CD4-positive, alpha-beta T cell treated with Interferon alpha-2 for 1 hour (primary cell): ENCODE measurements at places on chromosomes 3 and 15.
A peak's percentile ranks its signal among the peaks of the same experiment; 100 is the strongest.

GRCh38 chr3:159765860-159766294, 222.8 kb upstream of the IL12A start:
- no peak for DNase-seq

DNA sequence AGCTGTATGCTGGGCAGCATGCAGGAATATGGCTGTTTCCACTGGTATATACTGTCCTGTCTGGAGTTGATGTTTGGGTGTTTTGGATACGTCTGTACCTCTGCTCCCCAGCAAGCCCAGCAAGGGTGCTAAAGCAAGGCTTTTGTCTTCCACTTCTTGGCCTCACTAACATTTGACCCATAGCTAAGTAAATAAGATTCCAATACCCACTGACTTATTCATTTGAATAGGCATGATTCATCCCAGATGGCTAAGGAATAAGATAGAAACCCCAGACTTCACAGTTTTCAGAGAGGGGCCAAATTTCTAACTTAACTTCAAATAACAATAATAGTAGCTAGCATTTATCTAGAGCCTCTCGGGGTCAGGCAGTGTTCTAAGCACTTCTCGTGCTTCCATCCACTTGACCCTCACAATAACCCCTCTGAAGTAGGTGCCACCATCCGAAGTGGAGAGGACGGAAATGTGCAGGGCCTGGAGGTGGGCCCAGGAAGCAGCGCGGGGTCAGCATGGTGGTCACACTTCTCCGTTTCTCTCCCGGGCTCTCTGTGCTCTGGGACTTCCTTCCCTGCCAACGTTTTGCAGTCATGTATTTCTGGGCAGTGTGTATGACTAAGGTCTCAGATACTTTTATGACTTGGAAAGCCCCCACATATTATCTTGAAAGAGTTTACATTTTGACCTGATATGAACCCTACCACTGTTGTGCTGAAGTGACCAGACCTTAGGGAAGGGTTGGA, 39.3 kb downstream of the LRRK1 start:
- no peak for DNase-seq

GRCh38 chr3:99523431-99524127, 114.8 kb upstream of the COL8A1 start:
- DNase-seq = no peak

GRCh38 chr15:22950256-22950990, 29.7 kb downstream of the CYFIP1 start:
- no peak for DNase-seq

GRCh38 chr3:125608419-125608818, 13.1 kb upstream of the OSBPL11 start:
- DNase-seq = no peak

DNA sequence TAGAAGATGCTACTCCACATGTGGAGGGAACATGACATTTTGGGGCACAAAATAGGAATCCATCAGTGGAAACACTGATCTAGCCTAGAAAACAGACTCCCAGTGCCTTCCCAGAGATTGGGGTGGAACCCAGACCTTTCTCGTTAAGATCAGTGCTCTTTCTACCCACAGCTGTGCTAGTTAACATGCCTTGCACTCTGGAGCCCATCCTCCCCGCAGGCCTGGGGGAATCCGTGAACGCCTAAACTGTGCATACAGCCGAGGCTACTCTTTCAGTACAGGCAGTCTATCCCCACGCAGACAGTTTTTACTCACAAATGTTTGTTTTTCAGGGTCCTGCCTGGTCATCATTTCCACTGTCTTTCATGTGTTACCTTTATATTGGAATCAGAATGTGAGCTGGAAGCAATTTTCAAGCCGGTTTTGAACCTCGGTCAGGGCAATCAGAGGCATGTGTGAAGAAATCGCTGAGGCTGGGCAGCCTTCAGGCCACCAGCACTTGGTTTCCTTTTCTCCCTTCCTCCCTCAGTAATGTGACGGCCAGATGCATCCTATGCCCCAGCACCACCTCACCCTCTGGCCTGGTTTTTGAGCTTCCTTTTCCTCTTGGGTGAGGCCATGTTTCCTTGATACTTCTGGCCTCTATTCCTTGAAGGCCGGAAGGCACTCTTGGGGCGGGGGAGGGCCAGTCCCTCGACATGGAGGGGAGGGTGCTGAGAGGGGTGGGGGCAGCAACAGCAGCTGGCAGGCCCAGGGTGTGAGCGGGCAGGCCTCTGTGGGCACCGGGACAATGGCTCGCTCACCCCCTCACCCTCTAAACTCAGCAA, 123.6 kb upstream of the GALNT15 start:
- DNase-seq = no peak

- no peak for DNase-seq
Observed at GRCh38 chr3:174949523-174949922, 90.4 kb downstream of the NAALADL2 start.

- DNase-seq = peak; percentile 65
Observed at GRCh38 chr15:39756806-39757522, 25.7 kb downstream of the FSIP1 start.

DNA sequence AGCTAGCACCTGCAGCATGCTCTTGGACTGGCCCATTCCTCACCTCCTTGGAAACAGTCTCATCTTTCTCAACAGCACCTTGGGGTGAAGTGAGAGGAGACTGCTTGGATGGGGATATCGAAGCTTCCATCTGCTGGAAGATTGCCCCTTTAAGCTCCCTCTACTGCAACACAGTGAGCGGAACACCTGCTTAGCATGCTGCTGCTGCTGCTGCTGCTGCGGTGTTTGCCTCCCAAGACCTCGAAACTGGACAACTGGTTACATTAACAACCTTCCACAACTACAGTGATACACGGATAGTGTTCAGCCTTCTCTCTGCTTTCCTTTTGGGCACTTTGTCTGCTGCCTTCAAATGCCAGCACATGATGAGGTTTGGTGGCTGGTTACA, 253.9 kb upstream of the LYSMD4 start:
- no peak for DNase-seq

GRCh38 chr3:59406943-59407342, 357.1 kb upstream of the CFAP20DC start:
- DNase-seq = no peak

GRCh38 chr3:26237036-26237682, 385.4 kb upstream of the LRRC3B start:
- no peak for DNase-seq

DNA sequence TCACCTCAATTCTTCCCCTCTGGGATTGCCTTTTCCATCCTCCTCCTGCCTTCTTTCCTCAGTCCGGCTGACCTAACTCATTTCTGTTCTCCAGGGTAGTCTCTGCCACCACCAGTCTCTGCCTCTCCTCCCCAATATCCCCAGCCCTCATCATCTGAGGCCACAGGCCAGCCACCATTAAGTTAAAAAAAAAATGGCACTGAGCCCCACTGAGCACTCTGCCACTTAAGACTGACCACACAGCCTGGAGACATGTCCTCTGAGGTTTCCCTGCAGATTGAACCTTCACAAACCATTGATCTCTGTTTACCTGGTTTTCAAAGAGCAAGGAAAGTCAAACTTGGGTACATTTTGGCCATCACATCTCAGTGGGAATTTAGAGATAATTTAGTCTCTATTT, 13.6 kb downstream of the LRRC2 start:
- no peak for DNase-seq

- DNase-seq = no peak
Observed at GRCh38 chr3:157920822-157921700, 185.2 kb downstream of the SHOX2 start.

- DNase-seq = no peak
Observed at GRCh38 chr15:83516935-83517334, 69.8 kb downstream of the SH3GL3 start.

DNA sequence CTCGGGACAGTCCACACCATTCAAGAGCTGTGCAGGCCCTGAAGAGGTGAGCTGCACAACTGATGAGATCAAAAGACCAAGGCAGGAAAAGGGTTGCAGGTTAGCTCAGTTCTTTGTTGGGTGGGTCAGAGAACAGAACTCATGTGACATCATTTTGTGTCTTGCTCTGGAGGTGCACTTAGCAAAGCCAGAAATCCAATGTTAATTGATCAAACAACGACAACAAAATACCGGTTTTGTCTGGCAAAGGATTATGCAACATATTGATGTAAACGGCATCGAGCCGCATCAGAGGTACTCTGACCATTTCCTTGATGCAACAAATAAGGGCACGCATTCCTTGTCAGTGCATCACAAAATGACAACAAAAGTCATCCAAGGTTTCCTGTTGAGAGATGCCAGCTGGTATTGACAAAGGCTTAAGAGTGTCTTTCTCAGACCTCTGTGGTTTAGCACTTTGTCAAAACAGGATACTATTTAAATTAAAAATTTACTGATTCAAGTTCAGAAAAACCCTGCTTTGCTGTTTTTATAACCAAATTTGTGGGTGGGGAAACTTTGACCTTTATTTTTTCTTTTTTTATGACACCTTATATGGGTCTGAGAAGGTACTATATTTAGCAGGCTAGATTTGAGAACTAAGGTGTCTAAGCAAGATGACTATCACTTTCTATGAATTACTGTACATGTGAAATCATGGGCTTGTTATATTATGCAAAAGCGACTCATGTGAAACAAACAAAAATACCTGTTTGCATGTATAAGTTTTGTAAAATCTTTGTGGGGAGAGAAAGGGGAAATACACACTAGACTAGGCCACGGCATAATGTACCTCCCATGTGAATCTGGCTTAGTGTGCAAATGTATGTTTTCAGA, 496.1 kb downstream of the FOXP1 start:
- DNase-seq = peak; percentile 15

- DNase-seq = no peak
Observed at GRCh38 chr3:128453501-128454309, 13.0 kb downstream of the DNAJB8 start.

DNA sequence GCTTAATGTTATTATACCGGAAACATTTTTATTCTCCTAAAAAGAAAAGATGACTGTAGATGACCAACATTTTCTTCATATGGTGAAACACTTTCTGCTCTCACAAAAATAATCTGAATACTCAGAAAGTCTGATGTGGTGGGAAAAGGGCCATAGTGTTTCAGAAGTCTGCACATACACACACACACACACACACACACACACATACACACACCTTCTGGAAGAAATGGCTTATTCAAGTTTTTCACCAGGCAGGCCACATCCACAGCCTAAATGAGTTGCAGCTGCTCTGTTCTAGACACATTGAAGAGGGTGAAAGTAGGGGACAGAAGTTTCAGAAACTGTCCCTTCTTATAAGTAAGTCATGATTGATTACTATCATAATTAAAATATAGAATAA, 220.0 kb downstream of the ZMAT3 start:
- DNase-seq = no peak

GRCh38 chr3:51963951-51964451, 3.3 kb downstream of the PCBP4 start:
- DNase-seq = no peak

DNA sequence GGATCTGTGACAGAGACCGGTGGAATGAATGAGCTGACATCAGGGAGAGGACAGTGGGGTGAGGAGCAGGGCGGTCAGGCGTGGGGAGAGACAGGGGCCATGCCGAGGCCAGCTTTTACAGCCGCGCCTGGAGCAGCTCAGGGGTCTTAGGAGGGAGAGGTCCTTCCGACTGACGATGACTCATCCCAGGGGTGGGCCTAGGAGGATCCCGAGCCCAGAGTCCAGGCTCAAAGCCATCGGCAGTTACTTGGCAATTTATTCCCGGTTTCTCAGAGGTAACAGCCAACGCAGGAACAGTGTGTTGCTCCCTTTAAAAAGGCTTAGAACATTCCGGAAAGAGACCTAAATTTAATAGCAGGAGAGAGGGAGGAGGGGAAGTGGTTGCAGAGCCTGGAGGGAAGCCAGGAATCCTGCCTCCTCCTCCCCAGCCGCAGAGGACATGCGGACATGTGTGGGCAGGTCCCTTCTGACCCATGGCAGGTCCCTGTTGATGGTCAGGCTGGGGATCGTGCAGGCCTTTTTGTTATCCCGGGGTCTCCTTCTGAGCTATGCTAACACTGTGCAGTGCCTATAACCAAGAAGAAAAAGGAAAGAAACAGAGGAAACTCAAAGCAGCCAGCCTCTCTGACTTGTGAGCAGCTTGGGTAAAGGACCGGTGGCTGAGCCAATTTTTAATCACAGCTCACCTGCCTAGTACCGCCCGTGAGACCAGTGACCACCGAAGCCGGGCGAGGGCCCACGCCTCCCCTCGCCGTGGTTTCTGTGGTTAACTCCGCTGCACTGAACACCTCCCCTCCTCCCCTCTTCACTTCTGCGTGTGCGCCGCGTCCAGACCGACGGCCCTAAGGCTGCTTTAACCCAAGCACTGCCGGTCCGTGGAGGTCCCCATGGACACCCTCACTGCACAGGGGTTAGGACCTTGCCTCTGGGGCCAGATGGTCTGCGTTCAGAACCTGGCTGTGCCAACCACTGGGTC, 392.4 kb upstream of the PROK2 start:
- no peak for DNase-seq

DNA sequence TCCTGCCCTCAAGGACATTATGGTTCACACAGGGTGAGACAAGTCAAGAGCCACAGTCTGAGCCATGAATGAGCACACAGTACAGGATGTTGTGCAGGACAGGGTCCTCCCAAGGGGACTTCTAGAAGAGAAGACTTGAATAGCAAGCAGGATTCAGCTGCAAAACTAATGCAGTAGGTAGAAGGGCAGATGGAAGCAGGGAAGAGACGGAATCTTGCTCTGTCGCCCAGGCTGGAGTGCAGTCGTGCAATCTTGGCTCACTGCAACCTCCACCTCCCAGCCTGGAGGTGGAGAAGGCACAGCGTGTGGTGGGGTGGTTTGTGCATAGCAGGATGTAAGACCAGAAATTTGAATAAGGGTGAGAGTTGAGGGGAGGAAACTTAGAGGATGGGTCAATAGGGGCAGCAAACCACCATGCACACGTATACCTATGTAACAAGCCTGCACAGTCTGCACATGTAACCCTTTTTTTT, 8.0 kb downstream of the BCL2L10 start:
- DNase-seq = no peak

DNA sequence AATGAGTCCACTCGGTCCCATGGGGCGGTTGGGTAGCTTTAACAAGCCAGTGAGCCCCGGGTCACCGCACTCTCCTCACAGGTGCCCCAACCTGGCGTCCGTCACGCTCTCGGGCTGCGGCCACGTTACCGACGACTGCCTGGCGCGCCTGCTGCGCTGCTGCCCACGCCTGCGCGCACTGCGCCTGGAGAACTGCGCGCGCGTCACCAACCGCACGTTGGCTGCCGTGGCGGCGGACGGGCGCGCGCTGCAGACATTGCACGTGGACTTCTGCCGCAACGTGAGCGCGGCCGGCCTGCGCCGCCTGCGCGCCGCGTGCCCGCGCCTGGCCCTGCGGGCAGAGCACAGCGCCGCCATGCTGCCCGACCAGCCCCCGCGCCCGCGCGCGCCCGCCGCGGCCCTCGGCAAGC, 3.4 kb downstream of the FBXL22 start:
- DNase-seq = peak; percentile 89

DNA sequence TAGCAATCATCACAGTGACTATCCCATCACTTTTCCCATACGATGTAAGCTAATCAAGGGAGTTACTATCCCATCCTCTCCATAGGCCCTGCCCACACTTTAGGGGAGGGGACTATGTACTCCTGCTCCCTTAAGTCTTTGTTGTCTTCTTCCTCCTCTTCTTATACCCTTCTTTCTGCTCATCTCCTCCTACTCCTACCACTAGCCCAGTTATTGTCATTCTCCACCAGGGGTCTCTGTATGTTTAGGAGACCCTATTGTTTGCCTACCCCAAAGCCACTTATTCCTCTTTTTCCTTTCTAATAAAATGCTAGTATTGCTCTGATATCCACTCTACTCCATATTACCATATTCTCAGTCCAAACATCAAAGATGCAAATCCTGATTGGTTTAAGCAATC, 27.8 kb downstream of the STAC start:
- no peak for DNase-seq

GRCh38 chr3:125512135-125512920, 7.7 kb downstream of the SNX4 start:
- DNase-seq = no peak
